ENCODE measurements at places on chromosomes 7 and 10.
A peak's percentile ranks its signal among the peaks of the same experiment; 100 is the strongest.

DNA sequence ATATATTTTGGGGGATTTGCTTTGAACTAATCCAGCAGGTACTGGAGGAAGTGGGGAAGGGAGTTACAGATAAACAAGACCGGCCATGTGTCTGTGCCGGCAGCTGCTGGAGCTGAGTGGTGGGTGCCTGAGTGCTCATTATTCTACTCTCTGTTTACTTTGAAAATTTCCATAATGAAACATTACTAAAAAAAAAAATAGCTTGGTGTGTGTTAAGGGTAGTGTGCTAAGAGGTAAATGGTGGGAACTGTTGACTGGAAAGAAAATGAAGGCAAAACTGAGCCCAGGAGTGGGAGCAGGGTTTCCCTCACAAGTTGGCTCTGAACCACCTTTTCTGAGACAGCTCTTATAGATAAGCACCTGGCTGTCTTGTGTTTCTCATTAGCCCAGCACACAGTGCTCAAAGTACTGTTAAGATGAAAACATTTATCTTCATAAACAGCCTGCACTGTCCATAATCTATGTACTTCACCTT, 50.6 kb downstream of the PARD3 start:
- no peaks in the 10 kb centered on the region for H3K36me3 ChIP-seq
- no peaks in the 10 kb centered on the region for H3K4me1 ChIP-seq
- peaks cover 5% of the 10 kb centered on the region for H3K27me3 ChIP-seq
- no peak for DNase-seq
- H3K4me3 ChIP-seq = no peak overlapping the region

DNA sequence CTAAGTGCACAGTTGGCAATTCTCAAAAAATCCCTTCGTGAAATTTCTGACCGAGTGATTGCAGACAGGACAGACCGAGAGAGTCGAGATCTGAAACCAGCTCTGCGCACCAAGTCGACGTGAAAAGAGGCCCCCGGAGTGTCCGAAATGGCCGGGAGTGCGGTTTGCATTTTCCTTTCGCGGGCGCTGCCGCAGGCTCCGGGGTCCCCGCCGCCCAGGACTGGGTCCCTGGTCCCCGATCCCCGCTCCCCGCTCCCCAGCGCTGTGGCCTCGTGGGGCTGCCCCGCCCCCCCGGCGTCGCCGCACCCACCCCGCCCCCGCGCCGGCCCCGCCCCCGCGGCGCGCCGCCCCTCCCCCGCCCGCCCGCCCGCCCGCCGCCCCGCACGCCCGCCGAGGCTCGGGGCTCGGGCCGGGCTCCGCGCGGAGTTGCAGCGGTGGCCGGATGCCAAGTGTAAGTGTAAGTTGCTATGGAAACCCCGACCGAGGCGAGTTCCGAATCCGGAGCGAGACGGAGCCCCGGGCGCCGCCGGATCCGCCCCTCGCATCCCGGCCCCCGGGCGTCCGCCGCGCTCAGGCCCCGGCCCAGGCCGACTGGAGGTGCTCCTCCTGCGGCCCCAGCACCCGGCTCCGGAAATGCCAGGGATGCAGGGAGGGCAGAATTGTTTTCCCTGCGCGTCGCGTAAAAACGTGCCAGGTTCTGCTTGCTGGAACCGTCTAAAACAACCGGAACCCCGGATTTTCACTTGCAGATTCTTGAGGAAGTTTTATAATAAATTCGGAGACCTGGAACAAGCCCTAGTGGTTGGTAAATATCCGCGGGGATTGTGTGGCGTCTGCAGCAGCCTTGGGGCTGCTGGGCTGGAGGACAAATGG, 4.6 kb downstream of the BMI1 start:
- H3K27me3 ChIP-seq = no peaks in the 10 kb centered on the region
- peaks cover 15% of the 10 kb centered on the region for H3K36me3 ChIP-seq
- peak overlapping the region; percentile 94 for H3K27ac ChIP-seq
- DNase-seq = peak; percentile 77

DNA sequence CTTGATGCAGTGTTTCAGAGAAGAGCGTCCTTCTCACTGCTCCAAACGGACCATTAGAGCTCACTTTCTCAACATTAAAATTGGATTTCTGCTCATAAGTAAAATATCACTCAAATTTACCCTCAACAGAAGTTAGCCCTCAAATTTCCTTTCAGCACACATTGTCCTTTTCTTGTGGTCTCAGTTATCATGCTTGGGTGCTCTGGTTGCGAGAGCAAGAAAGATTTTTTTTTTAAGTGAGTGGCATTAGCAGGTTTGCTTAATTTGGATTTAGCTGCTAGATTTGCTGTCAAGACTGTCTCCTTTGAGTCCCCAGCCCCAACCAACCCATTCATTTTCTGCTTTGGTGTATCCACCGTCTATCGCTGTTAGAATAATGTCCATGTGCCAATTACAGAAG, 2.6 kb upstream of the CH25H start:
- H3K4me1 ChIP-seq = peaks cover 28% of the 10 kb centered on the region
- no peaks in the 10 kb centered on the region for H3K36me3 ChIP-seq
- no peak for DNase-seq
- no peak overlapping the region for H3K27ac ChIP-seq
- H3K4me3 ChIP-seq = no peak overlapping the region

DNA sequence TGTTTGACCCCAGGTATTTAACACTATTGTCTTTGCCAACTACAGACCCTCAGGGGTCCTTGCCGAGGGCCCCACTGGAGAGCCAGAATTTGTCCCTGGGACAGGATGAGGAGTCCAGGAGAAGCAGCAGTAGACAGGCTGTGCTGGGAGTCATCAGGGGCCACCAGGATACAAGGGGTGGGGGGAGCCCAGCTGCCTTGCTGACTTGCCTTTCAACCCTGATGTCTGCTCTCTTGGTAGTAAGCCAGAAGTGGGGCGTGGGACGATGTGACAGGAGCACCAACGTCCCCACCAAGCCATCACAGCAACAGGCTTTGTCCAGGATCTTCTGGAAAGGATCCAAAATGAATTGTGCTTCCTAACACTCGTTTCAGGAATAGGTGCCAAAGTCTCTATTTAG, 62.4 kb upstream of the CDCA7L start:
- no peak overlapping the region for H3K27ac ChIP-seq
- H3K36me3 ChIP-seq = no peaks in the 10 kb centered on the region
- H3K4me1 ChIP-seq = no peaks in the 10 kb centered on the region
- peaks cover 22% of the 10 kb centered on the region for H3K27me3 ChIP-seq

DNA sequence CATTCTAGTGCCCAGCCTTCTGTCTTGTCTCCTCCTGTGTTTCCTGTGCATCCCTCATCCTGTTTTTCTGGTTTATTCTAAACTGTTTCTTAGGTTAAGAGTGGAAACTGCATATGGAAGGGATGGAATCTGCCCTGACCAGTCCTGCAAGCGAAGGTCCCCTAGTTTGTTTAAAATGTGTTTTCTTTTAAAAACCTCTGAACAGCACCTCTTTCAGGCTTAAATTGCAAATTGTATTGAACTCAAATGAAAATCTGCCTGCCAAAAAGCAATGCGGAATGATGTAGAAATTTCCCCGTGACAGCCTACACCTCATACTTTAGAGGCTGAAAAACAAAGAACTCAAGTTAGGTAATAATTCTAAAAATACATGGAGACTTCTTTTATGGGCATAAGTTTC, 222.8 kb upstream of the IMMP2L start:
- H3K4me1 ChIP-seq = no peaks in the 10 kb centered on the region
- no peaks in the 10 kb centered on the region for H3K36me3 ChIP-seq
- no peak overlapping the region for H3K27ac ChIP-seq

- no peak overlapping the region for H3K4me3 ChIP-seq
- peaks cover 25% of the 10 kb centered on the region for H3K4me1 ChIP-seq
- peaks cover 10% of the 10 kb centered on the region for H3K36me3 ChIP-seq
- DNase-seq = no peak
These were observed 15.8 kb downstream of the NAPEPLD start for GRCh38 chr7:103132995-103133688.

GRCh38 chr7:40356871-40357709, 222.3 kb downstream of the SUGCT start:
- no peak overlapping the region for H3K4me3 ChIP-seq
- no peaks in the 10 kb centered on the region for H3K36me3 ChIP-seq
- peaks cover 5% of the 10 kb centered on the region for H3K27me3 ChIP-seq
- no peak for DNase-seq
- no peak overlapping the region for H3K27ac ChIP-seq
- H3K4me1 ChIP-seq = no peaks in the 10 kb centered on the region

- no peaks in the 10 kb centered on the region for H3K4me1 ChIP-seq
- H3K27me3 ChIP-seq = no peaks in the 10 kb centered on the region
- no peak for DNase-seq
- no peak overlapping the region for H3K4me3 ChIP-seq
- H3K27ac ChIP-seq = no peak overlapping the region
These were observed 1027.7 kb downstream of the LRMDA start for GRCh38 chr10:76459016-76459730.

DNA sequence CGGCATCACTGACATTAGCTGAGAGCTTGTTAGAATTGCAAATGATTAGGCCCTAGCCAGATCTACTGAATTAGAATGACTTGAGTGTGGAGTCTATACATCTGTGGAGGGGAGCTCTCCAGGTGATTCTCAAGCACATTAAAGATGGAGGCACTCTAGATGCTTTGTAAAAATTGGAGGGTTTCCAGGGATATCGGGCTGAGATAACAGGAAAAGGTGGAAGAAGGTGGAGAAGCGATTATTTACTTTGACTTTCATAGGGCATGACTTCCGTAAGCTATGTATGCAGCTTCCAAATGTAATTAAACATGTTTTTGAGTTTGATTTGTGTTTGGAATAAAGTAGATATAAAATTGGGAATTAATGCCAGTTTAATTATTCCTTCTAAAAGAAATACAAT, 235.0 kb upstream of the PTN start:
- no peak overlapping the region for H3K4me3 ChIP-seq
- H3K36me3 ChIP-seq = no peaks in the 10 kb centered on the region
- no peak for DNase-seq
- H3K4me1 ChIP-seq = no peaks in the 10 kb centered on the region
- peaks cover 6% of the 10 kb centered on the region for H3K27me3 ChIP-seq
- no peak overlapping the region for H3K27ac ChIP-seq

DNA sequence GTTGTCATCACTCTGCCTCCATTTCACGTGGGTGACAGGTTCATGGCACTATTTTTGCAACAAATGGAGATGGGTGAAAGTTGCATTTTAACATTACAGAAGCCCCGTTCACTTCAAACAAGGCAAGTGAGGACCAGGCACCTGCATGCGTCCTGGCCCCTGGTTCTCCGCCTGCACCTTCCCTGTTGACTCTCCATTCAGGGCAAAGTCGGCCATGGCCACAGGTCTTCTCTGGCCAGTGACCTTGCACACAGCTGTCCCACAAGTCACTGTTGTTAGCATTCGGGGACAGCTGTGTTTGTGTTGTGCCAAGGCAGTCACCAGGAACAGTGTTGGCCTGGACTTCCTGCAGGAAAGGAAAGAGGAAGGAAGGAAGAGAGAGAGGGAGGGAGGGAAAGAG, 554.9 kb downstream of the TCERG1L start:
- H3K4me1 ChIP-seq = peaks cover 3% of the 10 kb centered on the region
- H3K36me3 ChIP-seq = no peaks in the 10 kb centered on the region
- peaks cover 6% of the 10 kb centered on the region for H3K27me3 ChIP-seq
- H3K4me3 ChIP-seq = no peak overlapping the region
- no peak overlapping the region for H3K27ac ChIP-seq
- DNase-seq = no peak

GRCh38 chr7:7504910-7505704, 30.6 kb downstream of the COL28A1 start:
- no peaks in the 10 kb centered on the region for H3K36me3 ChIP-seq
- no peaks in the 10 kb centered on the region for H3K4me1 ChIP-seq
- DNase-seq = no peak
- H3K27ac ChIP-seq = peak overlapping the region; percentile 89
- H3K4me3 ChIP-seq = no peak overlapping the region

DNA sequence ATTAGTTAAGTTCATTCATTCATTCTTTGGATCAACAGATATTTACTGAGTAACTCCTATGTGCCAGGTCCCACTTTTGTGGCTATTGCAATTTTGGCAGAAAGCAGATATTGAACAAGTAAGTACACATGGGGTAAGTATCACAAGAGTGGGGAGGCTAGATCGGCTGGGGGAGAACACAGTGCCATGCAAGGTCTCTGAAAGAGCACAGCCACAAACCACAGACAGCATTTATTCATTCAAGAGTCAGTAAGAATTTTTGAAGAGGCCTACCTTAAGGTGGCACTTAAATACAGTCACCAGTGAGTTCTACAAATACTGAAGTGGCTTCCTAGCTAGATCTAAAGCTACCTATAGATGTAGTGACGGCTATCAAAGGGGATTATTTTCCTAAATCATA, 304.2 kb downstream of the RNLS start:
- no peak overlapping the region for H3K27ac ChIP-seq
- peaks cover 41% of the 10 kb centered on the region for H3K4me1 ChIP-seq
- H3K36me3 ChIP-seq = no peaks in the 10 kb centered on the region
- no peak for DNase-seq

DNA sequence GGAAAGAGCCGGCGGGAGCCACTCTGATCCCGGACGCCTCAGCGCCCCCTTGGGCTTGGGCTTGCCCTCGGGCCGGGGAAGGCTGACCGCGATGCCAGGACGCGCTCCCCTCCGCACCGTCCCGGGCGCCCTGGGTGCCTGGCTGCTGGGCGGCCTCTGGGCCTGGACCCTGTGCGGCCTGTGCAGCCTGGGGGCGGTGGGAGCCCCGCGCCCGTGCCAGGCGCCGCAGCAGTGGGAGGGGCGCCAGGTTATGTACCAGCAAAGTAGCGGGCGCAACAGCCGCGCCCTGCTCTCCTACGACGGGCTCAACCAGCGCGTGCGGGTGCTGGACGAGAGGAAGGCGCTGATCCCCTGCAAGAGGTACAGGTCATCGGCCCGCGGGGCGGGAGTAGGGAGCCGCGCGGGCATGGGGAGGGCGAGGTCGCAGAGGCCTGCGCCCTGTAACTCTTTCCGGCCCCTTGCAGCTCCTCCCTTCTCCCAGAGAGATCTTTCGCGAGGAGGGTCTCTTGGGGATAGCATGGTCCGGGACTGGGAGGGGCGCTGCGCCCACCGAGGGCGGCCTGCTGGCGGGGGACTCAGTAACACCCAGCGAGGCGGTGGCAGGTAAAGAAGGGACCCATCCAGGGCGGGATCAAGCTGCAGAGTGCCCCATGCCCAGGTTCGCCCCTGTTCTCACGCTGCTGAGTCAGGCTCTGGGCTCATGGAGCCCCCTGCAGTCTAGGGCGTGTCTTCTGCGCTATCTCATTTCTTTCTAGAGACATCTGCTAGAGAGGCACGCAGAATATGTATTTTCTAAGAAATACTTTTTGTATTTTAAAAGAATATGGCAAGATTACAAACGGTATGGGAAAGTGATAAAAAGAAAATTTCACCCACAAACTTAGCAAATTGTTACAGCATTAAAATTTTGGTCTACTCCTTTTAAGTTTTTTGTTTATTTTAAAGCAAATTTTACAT, 687 bp downstream of the EPDR1 start:
- peaks cover 24% of the 10 kb centered on the region for H3K4me1 ChIP-seq
- H3K4me3 ChIP-seq = peak overlapping the region; percentile 87
- peaks cover 13% of the 10 kb centered on the region for H3K36me3 ChIP-seq
- H3K27ac ChIP-seq = no peak overlapping the region
- DNase-seq = no peak

- no peak overlapping the region for H3K4me3 ChIP-seq
- DNase-seq = no peak
- H3K27me3 ChIP-seq = peaks cover 18% of the 10 kb centered on the region
- H3K4me1 ChIP-seq = no peaks in the 10 kb centered on the region
These were observed 18.6 kb upstream of the ZMIZ2 start for GRCh38 chr7:44729949-44730590.

- no peak overlapping the region for H3K4me3 ChIP-seq
- no peaks in the 10 kb centered on the region for H3K36me3 ChIP-seq
- DNase-seq = no peak
- peaks cover 13% of the 10 kb centered on the region for H3K27me3 ChIP-seq
- no peak overlapping the region for H3K27ac ChIP-seq
These were observed 57.7 kb downstream of the KLF6 start for GRCh38 chr10:3727268-3727667.

- no peak overlapping the region for H3K27ac ChIP-seq
These were observed 121.6 kb downstream of the KCND2 start for GRCh38 chr7:120394595-120394994.

All from naive B cell (primary cell).